ENCODE measurements at places on chromosomes 4 and X. TPM values are rescaled to one million over a fixed set of nuclear protein-coding genes. Genes with fewer than 3 reads are reported as not detected.

Gene MAGEB10
- total RNA-seq = not detected

Gene IBSP
- total RNA-seq = not detected

DNA sequence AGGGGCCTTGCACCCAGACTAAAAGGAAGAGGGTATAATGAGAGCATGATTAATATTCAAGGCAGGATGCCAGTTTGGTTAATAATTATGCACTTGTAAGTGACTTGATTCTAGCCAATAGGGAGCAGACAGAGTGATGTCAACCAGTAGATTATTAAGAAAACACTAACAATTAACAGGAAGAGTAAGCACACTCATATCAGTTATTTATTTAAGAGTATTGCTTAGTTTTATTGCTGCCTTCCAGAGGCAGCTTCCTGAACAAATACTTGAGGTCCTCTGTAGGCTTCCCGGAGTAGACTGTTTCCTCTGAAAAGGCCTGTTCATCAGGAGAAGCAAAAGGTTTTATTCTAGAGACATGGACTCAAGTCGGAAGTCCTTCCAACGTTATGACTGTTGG lies 129.1 kb upstream of the AFF2 start:
- no peak for DNase-seq

- DNase-seq = no peak
Measured at GRCh38 chr4:181566490-181566889, 676.7 kb upstream of the TENM3 start.

DNA sequence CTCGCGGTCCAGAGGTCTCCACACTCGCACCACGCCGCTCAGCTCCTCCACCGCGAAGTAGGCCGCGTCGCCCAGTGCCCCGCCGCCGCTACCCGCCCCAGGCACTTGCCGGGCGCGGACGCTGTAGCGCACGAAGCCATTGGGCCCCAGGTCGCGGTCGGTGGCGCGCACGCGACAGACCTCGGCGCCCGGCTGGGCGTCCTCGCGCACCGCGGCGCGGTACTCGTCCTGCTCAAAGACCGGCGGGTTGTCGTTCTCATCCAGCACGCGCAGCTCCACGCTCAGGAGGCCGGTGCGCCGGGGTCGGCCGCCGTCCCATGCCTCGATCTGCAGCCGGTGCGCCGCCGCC lies 1.4 kb downstream of the DCHS2 start:
- DNase-seq = no peak

GRCh38 chr4:8792491-8792890 lies 79.1 kb downstream of the HMX1 start:
- no peak for DNase-seq

- DNase-seq = no peak
Measured at GRCh38 chr4:123632693-123633030, 236.1 kb downstream of the SPRY1 start.

DNA sequence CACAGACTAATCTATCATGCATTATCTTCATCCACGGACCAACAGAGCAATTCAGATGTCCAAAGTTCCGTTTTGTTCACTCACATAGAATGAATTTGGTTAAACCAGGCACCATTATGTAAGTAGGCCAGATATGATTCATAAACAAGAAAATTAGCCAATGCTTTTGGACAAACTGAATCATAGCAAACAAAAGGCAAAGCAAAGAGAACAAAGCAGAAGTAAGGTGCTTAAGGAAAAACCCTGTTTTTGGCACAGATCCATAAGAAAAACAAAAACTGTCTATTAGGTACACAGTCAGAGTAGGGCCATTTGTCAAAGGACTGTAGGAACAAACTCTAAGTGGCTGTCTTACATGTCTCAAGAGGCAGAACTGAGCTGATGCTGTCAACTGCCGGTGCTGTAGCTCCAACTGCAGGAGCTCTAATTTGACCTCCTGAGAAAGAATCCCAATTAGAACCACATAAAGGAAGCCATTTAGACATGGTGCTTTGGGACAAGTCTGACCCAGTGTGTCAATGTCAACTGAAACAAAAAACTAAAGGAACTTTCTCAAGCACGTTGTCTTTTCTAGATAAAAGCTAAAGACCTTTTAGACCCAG lies 146.7 kb downstream of the COL25A1 start:
- DNase-seq = no peak

- DNase-seq = no peak
Measured at GRCh38 chr4:86334020-86334750, 25.7 kb downstream of the MAPK10 start.

DNA sequence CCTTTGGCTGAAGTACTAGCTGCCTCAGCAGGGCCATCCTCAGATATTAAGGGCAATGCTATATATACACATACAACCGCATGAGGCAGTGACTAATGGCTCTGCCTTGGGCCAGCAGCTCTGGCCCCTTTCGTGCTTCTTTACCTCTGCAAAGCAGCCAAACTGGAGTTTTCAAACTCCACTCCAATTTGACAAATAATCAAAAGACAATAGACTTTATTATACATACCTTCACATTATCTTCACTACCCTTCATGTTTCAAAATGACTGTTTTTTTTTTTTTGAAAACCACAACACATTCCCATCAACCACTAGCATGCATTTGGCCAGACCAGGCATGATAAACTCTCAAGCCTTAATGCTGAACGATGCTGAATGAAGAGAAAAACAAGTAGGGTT lies 187.7 kb downstream of the ENOX2 start:
- DNase-seq = no peak

Measured in ureter (tissue), 1 donor.